ENCODE measurements at places on chromosomes 11 and 22.
A peak's percentile ranks its signal among the peaks of the same experiment; 100 is the strongest.

DNA sequence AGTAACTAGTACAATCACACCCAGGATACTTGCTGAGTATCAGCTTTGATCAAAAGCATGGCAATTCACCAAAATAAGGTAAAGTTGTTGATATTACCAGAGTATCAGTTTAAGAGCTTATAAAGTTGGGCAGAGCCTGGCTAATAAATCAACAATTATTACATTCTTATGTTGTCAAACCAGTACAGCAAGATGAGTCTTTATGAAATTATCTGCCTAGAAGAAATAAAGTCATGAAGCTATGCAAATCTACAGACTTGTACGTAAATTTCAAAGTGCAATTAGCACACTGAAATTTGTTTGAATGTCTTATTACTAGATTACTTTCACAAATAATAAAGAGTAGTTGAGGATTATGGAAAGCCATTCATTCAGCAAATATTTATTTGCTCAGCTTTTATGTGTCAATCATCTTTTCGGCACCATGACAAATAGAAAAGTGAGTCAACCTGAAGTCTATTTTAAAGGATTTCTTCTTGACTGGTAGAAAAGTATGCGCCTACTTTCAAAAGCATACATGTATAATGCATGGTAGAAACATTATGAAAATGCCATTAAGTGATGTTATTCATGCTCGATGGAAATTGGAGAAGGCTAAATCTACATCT lies 5.0 kb upstream of the ANO3 start:
- DNase-seq, result no peak

- no peak for DNase-seq
These were observed 8.5 kb upstream of the ARFGAP3 start for GRCh38 chr22:42865536-42865935.

DNA sequence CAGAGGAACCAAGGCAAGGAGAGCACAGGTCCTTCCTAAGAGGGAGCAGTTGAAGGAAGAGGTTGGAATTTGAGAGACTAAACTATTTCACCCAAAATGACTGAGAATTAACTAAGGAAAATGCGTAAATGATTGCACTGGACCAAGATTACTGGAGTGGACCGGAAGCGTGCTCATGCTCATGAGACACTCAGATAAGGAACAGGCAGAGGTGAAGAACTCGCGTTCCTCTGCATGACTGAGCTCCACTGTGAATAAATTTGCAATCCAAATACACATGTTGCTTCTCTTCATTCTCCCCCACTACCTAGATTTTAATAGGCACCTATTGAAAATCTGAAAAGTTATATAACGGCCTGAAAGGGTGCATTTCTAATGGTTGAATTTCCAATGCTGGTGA lies 207.0 kb downstream of the KIRREL3 start:
- DNase-seq, result peak; percentile 19

DNA sequence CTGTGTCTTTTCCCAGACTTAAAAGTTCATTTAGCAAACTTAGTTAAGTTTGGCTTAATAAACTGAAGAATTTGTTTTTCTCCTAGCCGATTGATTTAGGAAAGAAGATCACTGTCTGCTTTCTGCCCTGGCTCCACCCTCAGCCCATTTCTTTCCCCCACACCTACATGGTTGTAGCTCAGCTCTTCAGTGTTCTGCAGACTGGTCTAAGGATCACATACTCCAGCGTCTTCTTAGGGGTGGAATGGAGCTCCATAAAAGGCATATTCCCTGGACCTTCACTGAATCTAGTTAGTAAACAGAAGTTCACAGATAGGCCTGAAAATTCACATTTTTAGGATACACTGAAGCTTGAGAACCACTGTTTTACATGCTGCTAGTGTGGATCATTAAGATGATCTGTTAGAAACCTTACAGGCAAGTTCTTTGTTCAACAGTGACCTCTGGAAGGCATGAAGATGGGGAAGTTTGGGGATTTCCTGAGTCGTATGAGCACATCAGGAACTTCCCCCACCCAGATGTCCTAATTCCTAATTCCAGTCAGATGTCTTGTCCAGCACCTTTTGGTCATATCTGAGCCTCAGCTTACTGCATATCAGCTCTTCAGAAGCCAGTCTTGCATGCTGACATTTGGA lies 16.8 kb downstream of the PIWIL4 start:
- peak; percentile 36 for DNase-seq

DNA sequence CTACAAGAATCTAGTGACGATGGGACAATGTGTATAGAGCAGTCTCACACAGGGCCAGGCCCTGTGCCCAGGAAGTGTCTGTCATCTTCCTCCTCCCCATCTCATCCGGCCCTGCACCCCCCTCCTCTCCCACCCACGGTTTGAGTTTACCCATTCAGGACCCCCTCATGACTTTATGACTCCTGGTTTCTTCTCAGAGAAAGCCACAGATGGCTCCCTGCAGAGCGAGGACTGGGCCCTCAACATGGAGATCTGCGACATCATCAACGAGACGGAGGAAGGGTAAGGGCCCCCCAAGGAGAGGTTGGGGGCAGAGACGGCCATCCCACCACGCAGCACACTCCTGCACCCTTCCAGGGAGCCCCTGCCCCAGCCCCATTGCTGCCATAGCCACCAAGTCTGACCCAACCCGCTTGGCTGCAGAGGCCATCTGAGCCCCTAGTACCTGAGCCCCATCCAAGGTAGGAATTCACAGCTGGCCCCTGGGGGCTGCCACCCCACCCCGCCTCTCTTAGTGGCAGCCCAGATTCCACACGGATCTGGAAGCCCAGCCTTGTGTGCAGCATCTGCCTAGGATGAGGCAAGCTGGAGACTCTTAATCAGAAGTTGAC lies 18.1 kb downstream of the TOM1 start:
- no peak for DNase-seq

- DNase-seq, result no peak
These were observed 82.1 kb downstream of the CADM1 start for GRCh38 chr11:115421992-115422689.

DNA sequence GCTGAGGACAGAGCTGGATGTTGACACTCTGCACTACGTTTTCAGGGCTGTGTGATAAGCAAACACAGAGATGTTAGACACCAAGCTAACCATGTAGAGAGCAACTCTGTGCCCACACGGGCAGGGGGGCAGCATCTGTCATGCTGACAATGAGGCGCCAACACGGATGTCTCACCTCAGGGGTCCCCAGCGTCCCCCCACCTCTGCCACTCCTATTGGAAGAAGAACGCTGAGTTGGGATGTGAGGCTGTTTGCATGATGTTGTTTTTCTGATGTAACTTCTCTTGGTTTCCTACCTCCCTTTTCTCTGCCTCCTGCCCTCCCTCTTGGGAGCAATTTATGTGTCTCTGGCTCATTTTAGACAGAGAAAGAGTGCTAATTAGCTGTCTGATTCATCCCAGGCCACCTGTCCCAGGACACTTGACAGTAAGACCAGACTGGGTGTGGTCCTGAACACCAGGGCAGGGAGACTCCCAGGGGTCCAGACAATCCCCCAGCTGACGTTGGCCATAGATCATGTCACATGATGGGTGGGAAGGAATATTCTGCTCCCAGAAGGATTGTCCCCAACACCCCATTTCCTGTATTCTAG lies 89.2 kb upstream of the NCAM1 start:
- no peak for DNase-seq

DNA sequence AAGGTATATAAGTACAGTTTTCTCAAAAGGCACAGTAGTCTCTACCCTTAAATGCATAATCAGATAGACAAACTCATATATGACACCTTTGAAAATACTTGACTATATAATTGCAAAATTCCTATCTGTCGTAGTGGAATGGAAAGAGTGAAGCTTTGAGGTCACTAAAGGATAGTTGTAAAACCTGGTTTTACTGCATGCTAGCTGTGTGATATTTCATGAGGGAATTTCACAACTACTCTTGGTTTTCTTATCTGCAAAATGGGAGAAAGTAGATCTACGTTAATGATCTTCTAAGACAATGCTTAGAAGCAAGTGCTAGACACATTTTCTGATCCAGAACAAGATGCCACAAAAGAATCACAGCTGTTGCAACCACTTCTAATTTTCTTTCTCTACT lies 332.2 kb downstream of the AASDHPPT start:
- no peak for DNase-seq

- DNase-seq, result no peak
These were observed 64.8 kb downstream of the RPUSD4 start for GRCh38 chr11:126146454-126147192.

DNA sequence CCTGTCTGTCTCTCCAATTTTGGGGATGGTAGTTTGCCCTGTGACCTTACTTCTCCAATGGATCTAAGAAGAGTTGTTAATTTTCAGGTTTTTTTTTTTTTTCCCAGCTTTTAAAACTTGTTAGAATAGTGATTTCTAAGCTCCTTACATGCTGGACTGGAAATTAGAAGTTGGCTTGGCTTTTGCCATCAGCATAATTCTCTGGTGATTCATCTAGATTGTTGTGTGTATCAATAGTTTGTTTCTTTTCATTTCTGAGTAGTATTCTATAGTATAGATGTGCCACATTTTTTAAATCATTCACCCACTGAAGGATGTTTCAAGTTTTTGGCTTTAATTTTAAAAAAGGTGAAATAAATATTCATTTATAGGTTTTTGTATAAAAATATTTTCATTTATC lies 51.4 kb downstream of the ADAMTS15 start:
- DNase-seq, result peak; percentile 65

- no peak for DNase-seq
These were observed 24.9 kb downstream of the SCUBE2 start for GRCh38 chr11:9066433-9066925.

- DNase-seq, result no peak
These were observed 395.0 kb upstream of the CCDC90B start for GRCh38 chr11:83681031-83681781.

- DNase-seq, result no peak
These were observed 11.9 kb downstream of the SHISA8 start for GRCh38 chr22:41902932-41903421.

DNA sequence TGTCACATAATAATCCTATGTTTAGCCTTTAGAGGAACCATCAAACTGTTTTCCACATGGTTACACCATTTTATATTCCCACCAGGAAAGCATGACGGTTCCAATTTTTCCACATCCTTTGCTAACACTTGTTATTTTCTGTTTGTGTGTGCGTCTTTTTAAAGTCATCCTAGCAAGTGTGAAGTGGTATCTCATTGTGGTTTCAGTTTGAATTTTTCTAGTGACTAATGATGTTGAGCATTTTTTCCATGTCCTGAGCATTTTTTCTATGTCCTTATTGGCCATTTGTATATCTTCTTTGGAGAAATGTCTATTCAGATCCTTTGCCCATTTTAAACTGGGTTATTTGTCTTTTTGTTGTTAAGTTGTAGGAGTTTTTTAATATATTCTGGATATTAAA lies 53.7 kb upstream of the DEPDC7 start:
- no peak for DNase-seq

DNA sequence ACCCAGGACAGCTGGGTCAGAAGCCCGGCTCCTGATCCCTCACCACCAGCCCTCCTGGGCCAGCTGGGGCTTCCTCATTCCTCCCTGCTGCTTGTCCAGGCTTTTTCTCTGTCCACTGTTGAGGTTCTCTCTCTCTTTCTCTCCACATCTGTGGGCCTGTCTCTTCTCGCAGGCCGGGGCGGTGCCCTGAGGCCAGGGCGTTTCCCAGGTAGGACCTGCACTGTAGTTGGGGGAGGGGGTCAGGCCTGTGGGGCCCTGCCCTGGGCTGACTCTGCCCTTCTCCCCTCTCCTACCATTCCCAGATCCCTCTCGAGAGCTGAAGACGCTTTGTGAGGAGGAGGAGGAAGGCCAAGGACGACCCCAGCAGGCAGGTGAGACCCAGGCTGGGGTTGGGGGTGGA lies 4.9 kb downstream of the EHBP1L1 start:
- no peak for DNase-seq

GRCh38 chr11:67468056-67468455 lies 995 bp downstream of the TMEM134 start:
- peak; percentile 14 for DNase-seq

- DNase-seq, result no peak
These were observed 149.4 kb downstream of the SNX19 start for GRCh38 chr11:130766650-130767565.

- DNase-seq, result peak; percentile 44
These were observed 9.3 kb upstream of the FXYD6 start for GRCh38 chr11:117885777-117886176.

- no peak for DNase-seq
These were observed 131.9 kb downstream of the MPPED1 start for GRCh38 chr22:43543522-43544288.

DNA sequence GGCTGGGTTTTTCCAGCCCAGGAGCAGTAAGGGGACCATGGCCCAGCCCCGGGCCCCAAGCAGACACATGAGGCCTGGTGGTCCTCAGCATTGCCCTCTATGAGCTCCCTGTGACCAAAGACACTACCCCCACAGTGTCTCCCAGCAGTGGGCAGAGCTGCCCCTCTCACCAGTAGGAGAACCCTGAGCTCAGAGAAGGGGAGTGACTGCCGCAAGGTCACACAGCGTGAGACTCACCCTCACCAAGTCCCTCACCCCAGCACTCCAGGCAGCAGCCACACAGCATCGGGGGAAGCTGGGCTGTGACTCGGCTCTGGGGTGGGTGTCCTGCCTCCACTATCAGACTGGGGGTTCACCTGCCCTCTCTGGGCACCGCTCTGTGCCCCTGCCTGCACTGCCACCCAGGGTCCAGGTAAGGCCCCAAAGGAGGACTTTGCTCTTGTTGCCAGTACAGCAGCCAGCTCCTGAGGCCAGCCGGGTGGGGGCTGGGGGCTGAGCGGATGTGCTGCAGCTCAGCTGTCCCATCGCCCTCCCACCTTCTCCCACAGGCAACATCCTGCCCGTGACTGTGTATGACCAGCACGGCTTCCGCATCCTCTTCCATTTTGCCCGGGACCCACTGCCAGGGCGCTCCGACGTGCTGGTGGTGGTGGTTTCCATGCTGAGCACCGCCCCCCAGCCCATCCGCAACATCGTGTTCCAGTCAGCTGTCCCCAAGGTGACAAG lies 7.9 kb upstream of the SH3BP1 start:
- DNase-seq, result no peak

GRCh38 chr11:50182486-50182885 lies 149.8 kb downstream of the OR4C45 start:
- DNase-seq, result no peak

DNA sequence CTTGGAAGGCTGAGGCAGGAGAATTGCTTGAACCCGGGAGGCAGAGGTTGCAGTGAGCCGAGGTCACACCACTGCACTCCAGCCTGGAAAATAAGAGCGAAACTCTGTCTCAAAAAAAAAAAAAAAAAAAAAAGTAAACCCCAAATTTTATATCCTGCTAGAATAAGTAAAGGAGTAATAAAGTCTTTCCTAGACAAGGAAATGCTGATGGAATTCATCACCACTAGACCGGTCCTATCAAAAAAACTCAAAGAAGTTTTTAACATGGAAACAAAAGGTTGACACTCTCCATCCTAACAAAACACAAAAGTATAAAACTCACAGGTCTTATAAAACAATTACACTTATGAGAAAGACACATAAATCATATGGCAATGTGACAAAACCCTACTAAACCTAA lies 213.9 kb downstream of the SBF2 start:
- DNase-seq, result no peak

GRCh38 chr11:116938471-116939070 lies 101.1 kb upstream of the APOA1 start:
- no peak for DNase-seq
